Stimulated activated CD4-positive, alpha-beta T cell treated with anti-CD3 and anti-CD28 coated beads, Interleukin-12 subunit alpha, Interleukin-12 subunit beta, amount 100 ng/mL, for 24 hours (primary cell): ENCODE measurements at places on chromosomes 2 and 18.
A peak's percentile ranks its signal among the peaks of the same experiment; 100 is the strongest.

GRCh38 chr2:207231967-207232366 is 66.2 kb upstream of the KLF7 start:
- no peak for DNase-seq

- no peak for DNase-seq
These were observed 68.5 kb downstream of the USP40 start for GRCh38 chr2:233498126-233498525.

DNA sequence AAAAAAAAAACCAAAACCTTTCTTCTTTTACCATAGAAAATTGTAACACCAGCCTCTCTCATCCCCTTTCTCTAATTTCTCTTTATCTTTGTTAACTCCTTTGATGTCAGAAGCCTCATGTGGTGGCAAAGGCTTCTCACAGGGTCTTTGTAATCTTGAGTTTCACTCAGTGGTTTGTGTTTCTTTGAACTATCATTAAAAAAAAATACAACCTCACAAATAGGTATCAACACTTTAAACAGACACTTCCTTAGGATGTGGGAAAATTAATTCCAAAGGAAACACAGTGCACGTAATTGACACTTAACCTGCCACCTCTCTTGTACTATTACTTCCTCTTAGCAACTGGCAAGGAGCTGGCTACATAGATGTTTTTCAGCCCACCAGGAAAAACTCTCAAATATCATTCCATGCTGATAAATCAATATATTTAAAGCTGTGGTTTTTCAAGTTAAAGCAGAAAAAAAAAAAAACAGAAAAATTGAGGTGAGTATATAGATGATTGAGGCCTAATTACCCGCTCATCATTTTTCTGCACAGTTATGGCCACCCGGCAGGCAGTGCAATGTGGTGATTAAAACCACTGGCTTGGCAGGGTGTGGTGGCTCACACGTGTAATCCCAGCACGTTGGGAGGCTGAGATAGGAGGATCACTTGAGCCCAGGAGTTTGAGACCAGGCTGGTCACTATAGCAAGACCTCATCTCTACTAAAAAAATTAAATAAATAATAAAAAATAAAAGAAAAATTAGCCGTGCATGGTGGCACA is 193.5 kb downstream of the MYO3B start:
- no peak for DNase-seq

DNA sequence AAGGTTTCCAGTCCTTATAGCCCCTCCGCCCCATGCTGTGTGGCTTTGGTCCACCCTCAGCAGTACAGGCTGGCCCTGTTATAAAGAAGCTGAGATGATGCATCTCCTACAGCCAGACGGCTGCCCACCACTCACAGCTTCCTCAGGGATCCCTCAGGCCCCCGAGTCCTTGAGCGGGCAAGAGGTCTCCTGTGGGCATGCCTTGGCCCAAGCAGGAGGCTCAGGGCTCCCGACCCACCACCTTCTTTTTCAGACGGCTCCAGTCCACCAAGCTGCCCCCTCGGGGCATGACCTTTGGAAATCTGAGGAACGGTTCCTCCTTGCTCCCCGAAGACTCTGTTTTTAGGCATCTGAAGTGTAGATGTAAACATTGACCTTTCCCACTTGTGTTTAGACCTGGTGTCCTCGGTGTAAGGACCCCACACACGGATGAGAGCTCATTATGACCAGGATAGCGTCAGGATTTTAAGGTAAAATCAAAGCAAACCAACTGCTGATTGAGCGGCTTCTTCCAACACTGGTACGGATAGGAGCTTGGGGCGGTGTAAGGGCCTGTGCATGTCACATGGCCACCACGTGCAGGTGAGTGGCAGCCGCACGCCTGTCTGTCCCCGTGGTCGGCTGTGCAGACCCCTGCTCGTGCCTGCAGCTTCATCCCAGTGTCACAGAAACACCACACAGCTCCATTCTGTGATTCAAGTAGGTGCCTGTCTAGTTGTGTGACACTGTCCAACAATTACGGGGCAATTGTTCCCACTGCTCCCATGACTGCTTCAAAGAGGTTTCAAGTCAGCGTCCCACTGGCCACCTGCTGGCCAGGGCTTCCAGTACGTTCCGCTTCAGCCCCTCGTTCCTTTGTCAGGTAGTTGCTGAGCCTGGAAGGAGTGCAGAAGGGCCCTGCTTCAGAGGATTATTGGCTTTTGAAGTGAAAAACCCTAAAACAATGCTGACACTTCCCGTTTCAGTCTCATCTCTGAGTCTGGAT is 74.7 kb downstream of the NDUFA10 start:
- no peak for DNase-seq

DNA sequence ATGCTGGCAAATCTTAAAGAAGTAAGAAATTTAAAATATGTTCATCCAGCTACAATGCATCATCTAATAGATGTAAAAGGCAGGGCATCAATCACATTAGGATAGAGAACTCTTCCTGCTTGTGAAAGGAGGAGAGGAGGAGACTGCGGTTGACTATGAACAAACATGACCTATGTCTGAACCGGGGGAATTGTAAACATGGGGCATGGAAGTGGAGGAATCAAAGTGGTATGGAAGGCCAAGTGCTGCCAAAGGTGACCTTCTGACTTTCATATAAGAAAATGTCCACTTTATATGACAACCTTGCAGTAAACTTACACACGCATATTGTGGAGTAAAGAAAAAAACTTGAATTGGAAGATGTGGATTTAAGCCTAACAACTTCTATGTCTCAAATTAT is 20.0 kb upstream of the SLC8A1 start:
- no peak for DNase-seq

GRCh38 chr2:15640261-15640711 is 48.6 kb downstream of the DDX1 start:
- DNase-seq: no peak

DNA sequence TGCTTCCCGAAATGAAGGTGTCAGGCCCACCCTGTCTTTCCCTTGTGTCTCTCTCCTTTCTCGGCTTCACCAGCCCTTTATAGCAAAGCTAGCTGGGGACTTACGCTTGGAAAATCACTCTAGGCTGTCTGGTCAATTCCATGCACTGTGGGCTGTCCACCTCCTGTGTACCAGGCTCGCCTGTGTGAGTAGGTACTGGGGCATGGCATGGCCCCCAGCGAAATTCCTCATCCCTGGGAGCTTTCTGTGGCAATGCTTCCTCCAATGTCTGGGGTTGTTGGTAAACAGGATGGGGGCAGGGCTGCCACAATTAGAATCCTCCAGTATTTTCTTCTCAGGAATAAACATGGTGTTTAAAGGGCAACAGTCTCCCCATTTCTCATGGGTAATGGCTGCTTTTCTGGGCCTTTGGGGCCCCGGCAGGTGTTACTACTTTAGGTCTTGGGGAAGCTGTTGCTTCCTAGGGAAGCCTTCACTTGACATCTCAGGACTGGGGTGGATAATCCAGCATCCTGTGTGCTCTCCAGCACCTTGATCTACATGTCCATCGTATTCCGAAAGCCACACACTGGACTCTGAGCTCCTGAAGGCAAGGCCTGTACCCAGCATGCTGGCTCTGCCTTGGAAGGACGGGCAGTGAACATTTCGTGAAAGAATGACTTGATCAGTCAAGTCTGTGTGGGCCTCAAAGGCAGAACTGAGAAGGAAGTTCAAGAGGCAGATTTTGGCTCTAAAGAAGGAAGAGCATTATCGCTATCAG is 21.1 kb downstream of the RHOB start:
- DNase-seq: no peak

GRCh38 chr18:4333043-4333442 is 122.1 kb downstream of the DLGAP1 start:
- DNase-seq: no peak

DNA sequence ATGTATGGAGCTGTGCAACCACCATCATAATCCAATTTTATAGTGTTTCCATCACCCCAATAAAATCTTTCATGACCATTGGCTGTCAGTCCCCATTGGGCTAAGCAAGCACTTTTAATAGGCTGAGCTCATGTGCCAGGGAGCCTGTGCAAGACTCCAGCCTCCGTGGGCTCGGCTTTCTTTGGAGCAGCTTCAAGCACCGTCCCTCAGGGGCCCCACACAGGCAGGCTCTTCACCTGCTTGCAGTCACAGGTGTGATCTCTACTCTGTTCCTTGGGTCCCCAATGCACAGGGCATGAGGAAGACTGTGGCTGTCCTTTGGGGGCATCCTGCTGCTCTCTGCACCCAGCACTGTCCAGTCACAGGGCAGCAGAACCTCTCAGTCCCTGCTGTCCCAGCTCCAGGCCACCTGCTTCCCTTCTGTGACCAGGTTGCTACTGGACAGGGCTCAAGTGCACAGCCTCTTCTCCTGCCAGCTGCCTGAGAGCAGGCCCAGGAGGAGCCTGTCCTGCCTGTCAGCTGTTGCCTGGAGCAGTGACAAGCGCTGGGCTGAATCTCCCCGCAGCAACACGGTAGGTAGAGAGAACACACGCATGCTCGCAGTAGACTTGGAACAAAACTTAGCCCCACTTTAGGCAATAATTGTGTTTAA is 40.7 kb upstream of the TMEM131 start:
- no peak for DNase-seq

- no peak for DNase-seq
These were observed 276.1 kb upstream of the SIX2 start for GRCh38 chr2:45285311-45285710.

- DNase-seq: no peak
These were observed 213.0 kb downstream of the TNS1 start for GRCh38 chr2:217789736-217790181.

DNA sequence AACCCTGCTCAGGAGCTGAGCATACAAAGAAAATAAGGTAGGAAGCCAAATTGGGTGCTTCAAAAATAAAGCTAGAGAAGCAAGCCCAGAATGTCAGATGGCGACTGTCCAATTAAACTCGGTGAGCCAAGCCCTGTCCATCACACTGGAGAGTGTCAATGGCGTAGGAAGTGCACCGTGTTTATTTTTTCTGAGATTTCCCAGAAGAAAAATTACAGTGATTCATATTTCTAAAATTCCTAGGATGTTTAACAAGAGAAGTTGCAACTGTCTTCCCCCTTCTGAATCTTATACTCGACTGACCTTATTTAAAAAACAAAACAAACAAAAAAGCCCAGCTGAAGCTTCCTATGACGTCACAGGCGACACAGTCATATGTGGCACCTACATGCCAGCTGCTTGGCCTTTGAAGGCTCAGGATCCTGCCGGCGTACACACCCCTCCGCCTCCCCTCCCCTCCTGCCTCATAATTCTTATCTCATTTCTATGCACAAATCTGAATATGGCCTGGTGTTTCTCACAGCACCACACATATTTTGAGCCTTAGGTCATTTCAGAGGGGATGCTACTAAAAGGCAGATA is 60.8 kb downstream of the MBP start:
- no peak for DNase-seq

GRCh38 chr2:237574894-237575868 is 8.8 kb downstream of the PRLH start:
- DNase-seq: no peak

- DNase-seq: no peak
These were observed 321.6 kb upstream of the LYPD1 start for GRCh38 chr2:132991471-132992045.

GRCh38 chr2:8684878-8685696 is 3.2 kb downstream of the ID2 start:
- peak; percentile 39 for DNase-seq

- DNase-seq: no peak
These were observed 174.5 kb downstream of the MYCN start for GRCh38 chr2:16114836-16115235.

- no peak for DNase-seq
These were observed 24.5 kb downstream of the MRPL30 start for GRCh38 chr2:99205491-99205890.

DNA sequence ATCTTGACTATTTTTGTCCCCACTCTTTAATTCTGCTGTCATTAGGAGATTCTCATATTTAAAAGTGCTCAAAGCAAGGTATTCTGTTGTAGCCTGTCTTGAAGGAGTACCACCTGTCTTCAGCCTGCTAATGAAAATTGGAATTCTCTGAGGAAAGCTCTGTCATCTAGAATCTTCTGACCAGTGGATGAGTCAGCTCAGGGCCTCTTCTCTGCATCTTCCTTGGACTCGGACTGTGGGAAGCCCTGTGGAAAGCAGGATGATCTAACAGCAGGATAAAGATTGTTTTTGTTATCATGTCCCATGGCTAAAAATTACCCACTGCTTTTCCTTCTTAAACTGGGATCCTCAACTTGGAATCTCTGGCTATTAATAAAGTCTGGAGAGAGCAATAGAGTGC is 18.7 kb upstream of the TMEM200C start:
- DNase-seq: no peak

- no peak for DNase-seq
These were observed 3.0 kb upstream of the IRS1 start for GRCh38 chr2:226802573-226802972.

GRCh38 chr2:1004398-1004797 is 53.7 kb downstream of the SNTG2 start:
- DNase-seq: no peak

DNA sequence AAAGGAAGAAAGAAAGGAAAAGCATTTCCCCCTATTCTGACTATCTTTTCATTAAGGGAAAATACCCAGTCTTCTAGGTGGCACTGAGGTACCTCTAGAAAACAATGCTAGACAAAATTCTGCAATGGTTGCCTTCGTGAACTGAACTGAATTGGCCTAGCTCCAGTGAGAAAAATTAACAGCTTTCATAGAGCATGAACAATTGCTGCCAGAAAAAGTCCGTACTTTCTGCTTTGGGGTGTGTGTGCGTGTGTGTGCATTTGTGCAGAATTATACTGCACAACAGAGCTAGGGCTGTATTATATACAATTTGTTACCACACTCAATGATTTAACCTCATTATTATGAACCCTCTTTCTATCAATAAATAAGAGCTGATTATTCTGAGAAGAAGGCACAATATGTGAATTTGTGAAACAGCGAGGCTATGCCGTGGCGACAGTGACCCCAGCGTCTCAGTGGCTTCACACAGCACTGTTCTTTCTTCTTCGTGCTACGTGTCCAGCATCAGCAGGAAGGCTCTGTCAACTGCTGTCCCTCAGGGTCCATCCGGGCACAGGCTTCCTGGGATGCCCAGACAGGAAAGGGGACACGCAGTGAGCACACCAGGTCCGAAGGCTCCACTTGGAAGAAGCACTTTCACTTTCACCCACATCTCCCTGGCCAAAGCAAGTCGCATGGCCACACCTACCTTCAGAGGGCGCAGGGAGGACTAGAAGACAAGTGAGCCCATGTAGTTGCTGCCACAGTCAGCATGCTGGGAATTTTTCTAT is 47.5 kb downstream of the PTGR3 start:
- DNase-seq: no peak

- DNase-seq: no peak
These were observed 132.2 kb downstream of the SMAD7 start for GRCh38 chr18:48818329-48819254.
